ENCODE measurements at places on chromosomes 7 and 10.
A peak's percentile ranks its signal among the peaks of the same experiment; 100 is the strongest.

DNA sequence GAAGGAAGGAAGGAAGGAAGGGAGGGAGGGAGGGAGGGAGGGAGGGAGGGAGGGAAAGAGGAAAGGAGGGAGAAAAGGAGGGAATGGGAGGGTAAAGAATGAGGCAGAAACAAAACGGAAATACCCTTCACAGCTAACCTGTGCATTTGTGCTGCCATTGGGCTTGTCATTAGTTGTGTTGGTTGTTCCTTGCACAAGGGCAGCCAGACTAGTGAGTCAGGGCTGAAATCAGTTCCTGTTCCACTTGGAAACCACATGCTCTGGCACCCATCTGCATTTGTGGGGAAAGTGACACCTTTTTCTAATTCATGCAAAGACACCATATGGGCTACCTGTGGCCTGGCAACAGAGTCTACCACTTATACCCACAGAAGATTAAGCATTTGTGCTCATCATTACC lies 1004.0 kb upstream of the C7orf33 start:
- no peak for DNase-seq

DNA sequence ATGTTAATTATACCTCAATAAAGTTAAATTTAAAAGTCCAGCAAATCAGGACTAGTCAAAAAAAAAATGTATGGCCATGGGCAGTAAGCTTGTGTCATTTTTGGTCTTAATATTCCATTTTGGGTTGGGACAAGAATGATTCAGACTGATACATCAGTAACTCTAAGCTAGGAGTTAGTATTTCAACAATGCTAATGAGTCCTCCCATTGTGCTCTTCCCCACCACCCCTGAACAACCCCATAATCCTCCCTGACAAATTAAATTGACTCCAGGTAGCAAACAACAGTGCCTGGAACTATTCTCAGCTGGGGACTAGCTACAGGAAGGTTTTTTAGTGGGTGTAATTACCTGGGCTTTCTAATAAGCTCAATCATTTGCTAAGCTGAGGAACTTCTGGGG lies 30.7 kb upstream of the KCNIP2 start:
- DNase-seq: no peak

GRCh38 chr10:69051303-69051702 lies 36.6 kb upstream of the SRGN start:
- DNase-seq: no peak

- DNase-seq: no peak
Measured at GRCh38 chr10:71504168-71504567, 107.4 kb downstream of the CDH23 start.

- DNase-seq: no peak
Measured at GRCh38 chr10:4283846-4284610, 499.0 kb upstream of the KLF6 start.

DNA sequence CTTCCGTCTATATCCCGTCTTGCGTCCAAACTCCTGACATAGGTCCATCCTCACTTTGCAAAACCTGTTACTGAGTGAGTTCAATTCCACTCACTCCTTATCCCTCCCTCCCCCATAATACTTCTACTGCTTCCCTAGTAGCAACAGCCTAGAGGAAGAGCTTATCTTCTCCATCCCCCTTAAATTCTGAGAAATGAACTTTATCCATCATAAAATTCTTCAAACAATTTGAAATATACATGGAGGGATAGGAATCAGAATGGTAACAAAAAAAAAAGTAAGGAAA lies 27.6 kb downstream of the SEMA3C start:
- no peak for DNase-seq

GRCh38 chr7:128777156-128778123 lies 1.8 kb upstream of the OPN1SW start:
- no peak for DNase-seq

DNA sequence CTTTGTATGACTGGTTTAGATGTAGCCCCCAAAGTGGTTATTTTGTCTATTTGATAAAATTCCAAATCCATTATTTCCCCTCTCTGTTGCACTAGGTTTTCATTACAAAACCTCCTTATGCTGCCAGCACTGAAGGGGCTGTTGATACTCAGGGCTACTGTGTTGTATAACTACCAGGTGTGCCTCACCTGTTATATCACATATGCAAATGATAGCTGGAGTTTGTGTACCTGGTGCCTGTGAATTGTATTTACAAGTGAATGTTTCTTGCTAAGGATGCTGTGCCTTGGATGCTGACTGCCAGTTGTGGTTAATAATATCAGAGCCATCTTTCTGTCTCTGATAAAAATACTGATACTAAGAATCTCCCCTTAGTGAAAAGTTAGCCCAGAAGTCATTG lies 84.8 kb upstream of the CCDC6 start:
- no peak for DNase-seq

- peak; percentile 18 for DNase-seq
Measured at GRCh38 chr10:28631896-28632583, 45.3 kb upstream of the BAMBI start.

DNA sequence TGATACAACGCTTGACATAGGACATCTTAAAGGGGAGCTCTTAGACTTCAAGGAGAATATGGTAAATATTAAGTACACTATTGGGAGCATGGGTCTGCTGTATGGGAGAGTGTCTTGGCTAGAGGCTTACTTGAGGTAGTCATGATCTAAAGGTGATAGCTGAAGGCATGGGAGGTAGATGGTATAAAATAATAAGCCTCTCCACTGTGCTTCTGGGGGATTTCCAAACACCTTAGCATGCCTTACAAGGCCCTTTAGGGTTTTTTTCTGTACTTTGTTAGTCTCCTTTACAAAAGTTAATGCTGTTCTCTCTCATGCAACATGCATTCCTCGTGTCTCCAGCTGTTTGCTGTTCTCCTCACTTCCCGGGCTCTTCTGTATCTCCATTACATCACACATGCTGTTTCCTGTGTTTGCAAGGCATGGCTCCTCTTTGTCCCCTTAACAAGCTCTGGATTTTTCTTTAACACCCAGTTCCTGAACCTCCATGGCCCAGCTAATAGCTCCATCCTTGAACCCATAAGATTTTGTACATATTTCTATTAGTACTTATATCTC lies 449.7 kb downstream of the AUTS2 start:
- no peak for DNase-seq

GRCh38 chr7:101618207-101618839 lies 10.8 kb downstream of the MYL10 start:
- DNase-seq: no peak

GRCh38 chr7:69617364-69617763 lies 19.1 kb downstream of the AUTS2 start:
- DNase-seq: no peak

DNA sequence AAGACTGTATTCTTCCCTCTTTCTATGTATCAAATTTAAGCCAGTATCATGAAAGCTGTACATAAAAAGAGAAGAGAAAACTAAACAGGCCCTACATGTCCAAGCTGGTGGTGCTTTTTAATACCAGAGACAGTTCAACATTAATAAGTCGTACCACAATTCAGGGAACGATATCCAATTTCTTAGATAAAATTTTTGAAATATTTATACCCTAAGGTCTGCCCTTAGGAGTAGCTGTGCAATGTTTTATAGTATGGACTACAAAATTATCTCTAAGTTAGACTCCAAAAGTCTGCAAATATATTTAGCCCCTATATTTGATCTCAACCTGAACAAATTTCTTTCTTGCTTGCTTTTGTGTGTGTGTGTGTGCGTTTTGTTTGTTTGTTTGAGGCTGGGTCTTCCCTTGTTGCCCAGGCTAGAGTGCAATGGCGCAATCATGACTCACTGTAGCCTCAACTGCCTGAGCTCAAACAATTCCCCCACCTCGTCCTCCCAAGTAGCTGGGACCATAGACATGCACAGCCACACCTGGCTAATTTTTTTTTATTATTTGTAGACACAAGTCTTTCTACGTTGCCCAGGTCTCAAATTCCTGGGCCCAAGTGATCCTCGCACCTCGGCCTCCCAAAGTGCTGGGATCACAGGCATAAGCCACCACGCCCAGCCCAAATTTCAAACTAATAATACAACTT lies 13.2 kb downstream of the ARHGAP19 start:
- DNase-seq: no peak

DNA sequence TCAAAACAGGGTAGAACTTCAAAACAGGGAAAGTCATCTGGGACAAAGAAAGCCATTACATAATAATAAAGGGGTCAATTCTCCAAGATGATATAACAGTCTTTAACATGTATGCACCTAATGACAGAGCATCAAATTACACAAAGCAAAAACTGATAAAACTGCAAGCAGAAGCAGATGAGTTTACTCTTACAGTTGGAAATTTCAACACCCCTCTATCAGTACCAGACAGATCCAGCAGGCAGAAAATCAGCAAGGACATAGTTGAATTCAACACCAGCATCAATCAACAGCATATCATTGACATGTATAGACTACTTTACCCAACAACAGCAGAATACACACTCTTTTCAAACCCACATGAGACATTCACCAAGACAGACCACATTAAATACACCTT lies 233.0 kb upstream of the NEBL start:
- DNase-seq: no peak

DNA sequence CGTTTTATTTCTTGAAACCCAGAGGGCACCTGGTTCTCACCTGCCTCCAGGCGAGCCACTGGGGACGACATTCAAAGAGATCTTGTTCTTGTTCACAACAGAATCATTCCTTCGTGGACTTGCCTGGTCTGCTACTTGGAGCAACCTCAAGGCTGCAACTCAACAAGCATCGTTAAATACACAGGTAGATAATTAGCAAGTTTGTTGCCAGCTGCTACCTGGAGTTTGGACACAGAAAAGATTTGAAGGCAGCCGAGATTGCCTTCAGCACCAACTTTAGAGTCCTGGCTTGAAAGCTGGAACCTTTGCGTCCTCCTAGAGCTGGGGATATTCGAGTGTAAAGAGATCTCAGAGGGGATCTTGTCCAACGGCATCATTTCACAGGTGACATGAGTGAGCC lies 89.6 kb upstream of the C7orf33 start:
- no peak for DNase-seq

GRCh38 chr10:75607576-75607975 lies 176.2 kb downstream of the LRMDA start:
- no peak for DNase-seq

- DNase-seq: no peak
Measured at GRCh38 chr10:11106621-11107374, 89.1 kb downstream of the CELF2 start.

- DNase-seq: no peak
Measured at GRCh38 chr10:118973744-118974143, 55.8 kb upstream of the NANOS1 start.

GRCh38 chr7:159144758-159145489 lies at the start of gene VIPR2:
Gene VIPR2 (minus strand): TSS chr7:159144867. CDS start chr7:159144771, 96 bp downstream.
- DNase-seq: no peak

DNA sequence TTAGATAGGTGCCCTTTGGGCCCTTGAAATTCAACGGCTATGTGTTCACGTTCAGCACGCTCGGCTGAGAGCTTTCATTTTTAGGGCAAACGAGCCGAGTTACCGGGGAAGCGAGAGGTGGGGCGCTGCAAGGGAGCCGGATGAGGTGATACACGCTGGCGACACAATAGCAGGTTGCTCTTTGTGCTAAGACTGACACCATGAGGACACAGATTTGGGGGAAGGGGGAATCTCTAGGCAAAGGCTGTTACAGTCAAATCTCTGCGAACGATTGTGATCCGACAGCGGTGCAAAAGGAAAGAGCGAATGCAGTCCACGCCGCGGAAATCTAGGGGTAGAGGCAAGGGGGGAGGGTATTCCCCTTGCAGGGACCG lies 667 bp downstream of the KLLN start:
- no peak for DNase-seq

GRCh38 chr7:92622030-92622429 lies 31.8 kb upstream of the FAM133B start:
- DNase-seq: no peak

- DNase-seq: peak; percentile 98
Measured at GRCh38 chr10:29784175-29784773, 149.5 kb upstream of the SVIL start.

GRCh38 chr7:115340828-115341227 lies 418.9 kb downstream of the MDFIC start:
- DNase-seq: peak; percentile 60

DNA sequence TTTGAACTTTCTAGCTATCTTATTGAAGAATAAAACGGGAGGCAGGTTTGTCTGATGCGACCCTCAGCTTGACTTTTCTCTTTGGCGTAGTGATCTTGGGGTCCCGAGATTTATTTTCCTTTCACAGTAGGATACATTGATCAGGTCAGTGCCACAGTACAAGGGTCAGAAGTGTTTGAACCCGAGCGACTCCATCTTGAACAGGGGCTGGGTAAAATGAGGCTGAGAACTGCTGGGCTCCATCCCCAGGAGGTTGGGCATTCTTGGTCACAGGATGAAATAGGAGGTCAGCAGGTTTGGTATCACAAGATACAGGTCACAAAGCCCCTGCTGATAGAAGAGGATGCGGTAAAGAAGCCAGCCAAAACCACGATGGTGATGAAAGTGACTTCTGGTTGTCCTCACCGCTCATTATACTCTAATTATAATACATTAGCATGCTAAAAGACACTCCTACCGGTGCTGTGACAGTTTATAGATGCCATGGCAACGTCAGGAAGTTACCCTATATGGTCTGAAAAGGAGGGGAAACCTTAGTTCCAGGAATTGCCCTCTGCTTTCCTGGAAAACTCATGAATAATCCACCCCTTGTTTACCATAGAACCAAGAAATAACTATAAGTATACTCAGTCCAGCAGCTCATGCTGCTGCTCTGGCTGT lies 3.0 kb upstream of the TECPR1 start:
- DNase-seq: no peak

- no peak for DNase-seq
Measured at GRCh38 chr10:59536167-59537014, 173.3 kb downstream of the SLC16A9 start.

DNA sequence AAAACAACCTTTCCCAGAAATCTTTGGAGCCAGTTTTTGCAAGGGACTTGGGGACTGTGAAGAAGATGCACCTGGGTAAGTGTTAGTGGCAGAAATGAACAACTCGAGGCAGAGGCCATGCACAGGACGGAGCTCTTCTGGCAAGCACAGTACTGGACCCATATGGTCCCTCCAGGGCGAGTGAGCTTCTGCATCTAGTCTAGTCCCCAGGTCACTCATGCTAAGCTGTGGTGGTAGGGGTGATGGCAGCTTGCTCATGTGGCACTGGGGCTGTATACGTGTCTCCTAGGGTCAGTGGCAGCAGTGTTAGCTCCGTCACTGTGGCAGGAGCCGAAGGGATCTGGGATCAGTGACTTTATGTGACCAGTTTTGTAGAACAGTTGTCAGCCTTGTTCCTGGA lies 9.3 kb upstream of the LRRC61 start:
- DNase-seq: no peak

DNA sequence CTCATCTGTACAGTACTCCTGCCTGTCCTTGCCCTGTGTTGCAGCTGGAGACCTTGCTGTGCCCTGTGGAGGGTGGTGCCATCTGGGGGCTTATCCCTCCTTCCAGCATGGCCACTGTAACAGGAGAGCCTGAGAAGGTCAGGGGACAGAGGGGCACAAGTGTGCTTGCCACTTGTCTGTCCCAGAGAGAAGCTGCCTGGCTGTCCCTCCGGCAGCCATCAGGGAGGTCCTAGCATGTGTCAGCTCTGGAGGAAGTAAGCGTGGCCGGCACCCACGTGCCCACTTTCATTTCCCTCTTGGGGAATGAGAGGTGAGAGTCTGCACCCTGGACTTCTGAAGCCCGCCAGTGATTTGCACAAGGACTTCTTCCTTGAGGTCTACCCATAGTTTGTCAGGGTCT lies 97.0 kb upstream of the PPIF start:
- DNase-seq: no peak

- DNase-seq: no peak
Measured at GRCh38 chr7:7920481-7920880, 48.1 kb upstream of the GLCCI1 start.
